ENCODE measurements at places on chromosomes 7 and 10.

- peak; percentile 33 for DNase-seq
Measured at GRCh38 chr7:157494506-157495176, 157.8 kb downstream of the DNAJB6 start.

DNA sequence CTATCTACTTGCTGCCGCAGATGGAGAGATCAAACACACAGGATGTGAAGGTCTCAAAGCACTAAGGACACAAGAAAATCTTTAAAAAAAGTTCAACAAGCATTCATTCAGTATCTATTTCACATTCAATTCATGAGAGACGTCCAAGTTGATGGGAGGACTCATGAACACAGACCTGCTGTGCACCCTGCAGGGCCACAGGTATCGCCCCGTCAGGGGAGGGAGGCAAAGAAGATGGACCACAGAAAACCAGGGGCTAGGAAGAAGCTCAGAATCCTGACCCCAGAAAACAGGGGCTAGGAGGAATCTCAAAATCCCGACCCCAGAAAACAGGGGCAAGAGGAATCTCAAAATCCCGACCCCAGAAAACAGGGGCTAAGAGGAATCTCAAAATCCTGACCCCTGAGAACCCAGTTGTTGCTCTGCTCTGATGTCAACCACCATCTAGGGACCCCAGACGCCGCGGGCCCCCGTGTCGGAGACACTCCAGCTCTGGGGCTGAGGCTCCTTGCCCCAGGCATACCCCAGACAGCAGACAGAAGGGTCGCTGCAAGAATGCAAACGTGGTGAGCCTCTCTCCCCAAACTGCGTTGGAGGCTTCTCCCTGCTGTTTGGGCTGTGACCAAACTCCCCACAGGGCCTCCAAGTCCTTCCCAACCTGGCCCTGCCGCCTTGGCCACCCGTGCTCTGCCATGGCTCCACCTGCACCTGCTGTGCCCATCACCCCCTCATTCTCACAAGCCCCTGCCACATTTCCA, 197.6 kb downstream of the DIP2C start:
- no peak for DNase-seq

- DNase-seq, result no peak
Measured at GRCh38 chr10:123527151-123527550, 139.0 kb upstream of the GPR26 start.

- peak; percentile 17 for DNase-seq
Measured at GRCh38 chr10:79487296-79488194, 24.8 kb upstream of the EIF5AL1 start.

DNA sequence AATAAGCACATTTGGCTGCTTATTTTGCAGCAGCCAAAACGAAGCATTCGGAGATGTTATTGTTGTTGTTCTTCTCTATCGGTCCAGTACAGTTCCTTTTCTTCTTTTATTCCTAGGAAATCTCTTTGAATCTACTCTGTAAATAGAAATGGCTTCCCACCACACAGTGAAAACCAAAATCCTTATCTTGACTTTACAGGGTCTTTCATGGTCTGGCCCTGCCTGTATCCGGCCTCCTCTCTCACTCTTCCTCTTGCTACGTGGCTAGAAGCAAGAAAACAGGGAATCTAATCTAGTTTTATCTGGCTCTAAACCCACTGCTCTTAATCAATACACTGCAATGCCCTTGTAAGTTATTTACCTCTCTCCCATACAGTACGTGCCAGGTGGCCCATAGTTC, 926.0 kb upstream of the C7orf33 start:
- DNase-seq, result no peak

All from stimulated activated CD4-positive, alpha-beta T cell treated with anti-CD3 and anti-CD28 coated beads, Interleukin-1b, Interleukin-23, amount 100 ng/mL, for 48 hours (primary cell).